ENCODE measurements at places on chromosomes 12 and 14.

DNA sequence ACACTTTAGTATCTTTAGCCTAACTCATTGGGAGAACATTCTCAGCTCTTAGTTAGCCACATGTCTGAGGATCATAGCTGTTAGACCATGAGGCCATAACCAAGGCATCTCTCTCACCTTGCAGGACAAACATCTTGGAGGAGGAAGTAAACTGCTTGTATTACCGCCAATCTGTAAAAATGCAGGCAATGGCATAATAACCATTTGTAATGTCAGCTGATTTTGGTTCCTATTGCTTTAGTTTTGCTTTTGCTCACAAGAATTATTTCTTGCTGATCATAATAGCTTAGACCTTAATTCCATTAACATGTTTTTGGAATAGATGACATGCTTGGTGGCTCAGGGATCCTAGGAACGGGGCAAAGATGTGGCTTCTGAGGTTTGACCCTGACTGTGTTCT lies 16.4 kb upstream of the GSG1 start:
- DNase-seq = no peak

DNA sequence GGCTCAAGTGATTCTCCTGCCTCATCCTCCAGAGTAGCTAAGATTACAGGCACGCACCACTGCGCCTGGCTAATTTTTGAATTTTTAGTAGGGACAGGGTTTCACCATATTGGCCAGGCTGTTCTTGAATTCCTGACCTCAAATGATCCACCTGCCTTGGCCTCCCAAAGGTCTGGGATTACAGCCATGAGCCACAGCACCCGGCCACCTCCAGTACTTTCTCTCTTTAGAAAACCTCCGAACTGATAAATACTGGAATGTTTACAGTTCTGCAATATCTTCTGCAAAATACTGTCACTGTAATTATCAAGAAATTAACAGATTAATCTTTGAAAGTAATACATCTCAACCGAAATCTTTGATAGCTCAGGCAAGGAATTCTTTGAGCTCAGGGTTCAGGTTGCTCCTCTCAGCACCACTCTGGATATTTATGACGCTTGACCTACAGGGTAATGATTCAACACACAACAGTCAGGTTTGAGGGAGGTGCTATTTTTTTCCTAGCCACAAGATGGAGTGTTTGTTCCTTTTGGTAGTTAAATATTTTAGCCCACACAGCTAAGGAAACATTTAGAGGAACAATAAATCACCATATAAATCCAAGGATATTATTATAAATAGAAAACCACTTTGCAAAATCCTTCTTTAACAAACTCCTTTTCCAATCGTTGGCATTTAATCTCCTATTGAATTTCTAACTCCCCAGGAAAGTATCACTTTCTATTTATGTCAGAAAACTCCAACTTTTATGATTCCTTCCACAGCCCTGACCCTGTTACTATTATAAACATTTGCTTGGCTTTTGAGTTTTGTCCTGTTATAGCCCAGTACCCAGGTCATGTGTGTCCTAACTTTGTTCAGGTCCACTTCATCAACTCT lies 48.6 kb upstream of the GTF2A1 start:
- DNase-seq = peak; percentile 39

GRCh38 chr12:85720308-85721033 lies 115.7 kb downstream of the RASSF9 start:
- DNase-seq = no peak

- no peak for DNase-seq
Observed at GRCh38 chr14:70149596-70150165, 39.1 kb downstream of the SLC8A3 start.

DNA sequence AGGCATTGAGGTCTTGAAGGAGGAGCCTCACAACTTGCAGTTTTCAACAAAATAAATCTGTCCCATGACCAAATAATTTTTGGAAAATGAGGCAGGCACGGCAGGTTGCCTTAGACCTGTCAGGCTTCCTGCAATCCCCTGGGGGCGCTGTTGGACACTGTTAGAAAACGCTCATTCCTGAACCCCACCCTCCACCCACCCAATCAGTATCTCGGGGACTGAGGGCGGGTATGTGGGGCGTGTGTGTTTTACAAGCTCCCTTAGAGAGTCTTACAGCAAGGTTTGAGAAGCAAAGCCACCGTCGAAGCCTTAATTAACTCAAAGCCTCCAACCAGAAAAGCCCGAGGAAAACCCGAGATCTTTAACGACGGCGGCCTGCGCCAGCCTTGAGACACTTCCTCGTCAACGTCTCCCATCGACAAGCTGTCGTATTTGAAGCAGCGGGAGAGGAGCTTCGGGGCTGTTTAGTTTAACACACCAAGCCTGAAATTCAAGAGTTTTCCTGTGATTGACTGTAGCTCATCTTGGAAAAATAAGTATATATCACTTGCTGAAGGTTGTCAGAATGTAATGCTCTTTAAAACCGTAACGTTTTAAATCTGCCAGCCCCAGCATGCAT lies 123.0 kb downstream of the GLT1D1 start:
- no peak for DNase-seq

- no peak for DNase-seq
Observed at GRCh38 chr12:122830517-122831214, 4.6 kb upstream of the HIP1R start.

DNA sequence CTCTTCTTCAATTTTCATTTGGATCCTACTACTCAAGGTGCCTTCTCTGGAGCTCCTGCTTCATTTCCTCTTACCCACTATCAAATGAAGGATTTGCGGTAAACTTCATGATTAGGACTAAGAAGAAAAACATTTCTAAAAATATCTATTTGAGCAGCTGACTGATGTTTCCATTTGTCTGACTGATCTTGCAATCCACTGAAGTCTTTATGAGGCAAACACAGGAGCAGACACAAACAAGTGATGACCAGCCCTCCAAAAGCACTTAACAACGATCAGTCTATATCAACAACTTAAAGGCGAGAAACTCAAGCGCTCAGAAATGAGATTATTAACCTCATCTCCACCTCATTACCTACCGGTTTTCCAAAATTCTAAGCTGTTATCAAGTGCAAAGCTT lies 26.2 kb downstream of the OSBPL8 start:
- no peak for DNase-seq

DNA sequence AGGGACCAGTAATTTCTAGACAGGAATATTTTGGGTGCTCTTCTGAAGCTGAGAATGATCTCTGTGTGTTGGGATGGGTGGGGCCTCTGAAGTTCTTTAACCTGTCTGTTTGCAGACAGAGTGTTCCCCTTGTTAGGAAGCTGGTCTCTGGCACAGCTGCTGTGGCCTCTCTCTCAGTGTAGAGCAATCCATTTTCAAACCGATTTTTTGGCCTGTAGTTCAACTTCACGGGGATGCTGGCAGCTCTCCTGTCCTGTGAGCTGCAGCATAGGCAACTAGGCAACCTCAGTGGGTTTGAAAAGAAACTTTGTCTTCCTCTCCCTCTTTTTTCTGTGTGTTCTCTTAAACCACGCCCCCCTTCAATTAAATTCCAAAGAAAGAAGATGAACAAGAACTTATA lies 69.1 kb downstream of the SMOC1 start:
- DNase-seq = peak; percentile 50

GRCh38 chr14:97687944-97688630 lies 890.9 kb downstream of the VRK1 start:
- DNase-seq = no peak

- DNase-seq = no peak
Observed at GRCh38 chr12:46271863-46272262, 3.0 kb upstream of the SLC38A1 start.

- DNase-seq = no peak
Observed at GRCh38 chr12:2803635-2804392, 8.7 kb upstream of the ITFG2 start.

- DNase-seq = peak; percentile 52
Observed at GRCh38 chr14:51725061-51725460, 73.4 kb downstream of the FRMD6 start.

DNA sequence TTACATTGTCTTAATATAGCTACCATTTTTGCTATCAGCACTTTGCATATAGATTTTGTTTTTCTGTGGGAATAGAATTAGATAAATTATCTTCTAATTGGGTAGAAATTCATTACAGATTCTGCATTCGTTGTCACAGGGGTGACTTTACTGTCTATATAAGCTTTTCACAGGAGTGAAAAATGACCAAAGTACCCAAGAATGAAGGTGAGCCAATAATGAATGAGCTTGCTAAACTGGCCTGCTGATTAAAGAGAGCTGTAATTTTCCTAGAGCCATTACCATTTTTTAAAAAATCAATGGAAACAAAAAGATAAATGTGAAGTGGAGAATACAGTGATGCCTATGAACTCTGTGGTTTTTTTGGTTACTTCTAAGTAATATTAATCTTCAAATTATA lies 504.6 kb downstream of the RPL10L start:
- no peak for DNase-seq
